Stimulated activated CD4-positive, alpha-beta T cell treated with anti-CD3 and anti-CD28 coated beads, Interleukin-15, amount 100 ng/mL, for 1 hour (primary cell): ENCODE measurements at places on chromosomes 2 and 18.

DNA sequence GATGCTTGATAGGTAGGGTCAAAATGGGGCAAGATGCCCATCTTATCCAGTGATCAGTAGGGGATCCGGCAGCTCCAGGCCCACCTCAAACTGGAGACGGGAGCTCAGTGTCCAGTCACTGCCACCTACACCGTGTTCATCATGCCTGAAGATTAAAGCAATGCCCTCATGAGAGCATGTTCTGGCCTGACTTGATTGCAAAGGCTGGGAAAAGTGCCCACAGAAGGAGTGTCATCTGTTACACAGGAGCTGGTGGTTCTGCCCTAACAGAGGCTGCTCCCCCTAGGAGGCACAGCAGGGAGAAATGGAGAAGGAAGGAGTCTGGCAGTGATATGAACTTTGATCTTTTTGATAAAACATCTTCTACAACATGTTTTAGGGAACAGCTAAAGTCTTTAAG, 92.3 kb downstream of the CCBE1 start:
- DNase-seq: no peak

GRCh38 chr2:165970663-165971062, 17.1 kb upstream of the TTC21B start:
- no peak for DNase-seq

GRCh38 chr2:239601201-239601851, 200.5 kb upstream of the HDAC4 start:
- no peak for DNase-seq

DNA sequence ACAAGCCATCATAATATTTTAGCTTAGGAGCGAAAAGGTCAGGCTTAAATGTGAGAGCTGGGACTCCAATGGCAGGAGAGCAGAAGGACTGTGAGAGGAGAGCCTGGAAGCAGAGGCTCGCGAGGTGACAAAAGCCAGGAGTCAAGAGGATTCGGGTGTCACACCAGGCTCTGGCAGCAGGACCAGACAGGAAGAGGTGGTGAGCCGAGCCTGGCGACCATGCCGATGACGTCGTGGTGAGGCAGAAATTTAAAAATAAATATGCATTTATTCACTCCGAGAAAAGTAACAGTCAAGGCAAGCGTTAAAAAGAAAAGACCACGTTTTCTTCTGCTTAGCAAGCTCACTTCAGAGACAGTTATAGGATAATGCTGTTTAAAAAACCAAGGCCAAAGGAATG, 31.3 kb upstream of the ZNF236 start:
- no peak for DNase-seq

DNA sequence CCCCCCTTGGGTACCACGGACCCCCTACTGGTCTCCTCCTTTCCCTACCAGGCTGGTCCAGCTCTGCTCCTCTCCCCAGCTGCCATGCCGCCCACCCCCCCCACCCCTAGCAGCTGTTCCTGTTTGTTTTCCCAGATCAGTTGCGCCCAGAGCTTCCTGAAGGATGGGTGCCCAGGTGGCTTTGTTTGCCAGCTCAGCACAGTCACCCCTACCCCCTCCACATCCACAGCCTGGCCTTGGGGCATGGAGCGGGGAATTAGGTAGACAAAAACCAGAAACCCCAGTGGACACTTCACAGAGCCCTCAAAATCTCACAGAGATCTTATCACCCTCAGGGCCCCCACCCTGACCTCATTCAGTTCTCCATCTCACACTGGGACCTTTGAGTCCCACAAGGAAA, 3.7 kb upstream of the CRYBA2 start:
- DNase-seq: no peak
